ENCODE measurements at places on chromosomes 11 and 22. TPM values are rescaled to one million over a fixed set of nuclear protein-coding genes. Genes with fewer than 3 reads are reported as not detected.

GRCh38 chr11:87942786-87943185 is 232.5 kb downstream of the RAB38 start:
- no peak for DNase-seq

GRCh38 chr22:50269970-50270665 is at the start of gene MAPK11:
TSS of gene MAPK11 (minus strand) at chr22:50270380. CDS start at chr22:50270292, 88 bp downstream.
- no peak for DNase-seq

DNA sequence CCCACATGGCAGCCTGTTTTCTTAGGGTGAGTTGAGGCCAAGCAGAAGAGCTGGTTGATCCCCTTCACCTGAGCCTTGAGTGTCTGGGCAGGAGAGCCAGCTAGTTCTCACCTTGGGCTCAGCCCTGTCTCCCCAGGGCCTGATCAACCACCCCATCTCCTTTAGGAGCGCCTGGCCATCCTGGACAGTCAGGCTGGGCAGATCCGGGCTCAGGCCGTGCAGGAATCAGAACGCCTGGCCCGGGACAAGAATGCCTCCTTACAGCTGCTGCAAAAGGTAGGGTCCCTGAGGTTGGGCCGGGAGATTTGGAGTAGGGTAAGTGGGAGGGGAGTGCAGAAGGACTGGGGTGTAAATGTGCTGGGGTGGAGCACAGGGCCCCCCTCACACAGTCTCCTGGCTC is 31.3 kb downstream of the PHLDB1 start:
- DNase-seq: no peak

- DNase-seq: no peak
Observed at GRCh38 chr11:2649400-2649799, 50.4 kb downstream of the KCNQ1OT1 start.

Gene HTR3A
- total RNA-seq: not detected
